ENCODE measurements at places on chromosomes 11 and 22. TPM values are rescaled to one million over a fixed set of nuclear protein-coding genes. Genes with fewer than 3 reads are reported as not detected.
A peak's percentile ranks its signal among the peaks of the same experiment; 100 is the strongest.

The OR52I2 gene
- total RNA-seq: not detected

The CCDC89 gene
- 43.1 TPM for total RNA-seq

DNA sequence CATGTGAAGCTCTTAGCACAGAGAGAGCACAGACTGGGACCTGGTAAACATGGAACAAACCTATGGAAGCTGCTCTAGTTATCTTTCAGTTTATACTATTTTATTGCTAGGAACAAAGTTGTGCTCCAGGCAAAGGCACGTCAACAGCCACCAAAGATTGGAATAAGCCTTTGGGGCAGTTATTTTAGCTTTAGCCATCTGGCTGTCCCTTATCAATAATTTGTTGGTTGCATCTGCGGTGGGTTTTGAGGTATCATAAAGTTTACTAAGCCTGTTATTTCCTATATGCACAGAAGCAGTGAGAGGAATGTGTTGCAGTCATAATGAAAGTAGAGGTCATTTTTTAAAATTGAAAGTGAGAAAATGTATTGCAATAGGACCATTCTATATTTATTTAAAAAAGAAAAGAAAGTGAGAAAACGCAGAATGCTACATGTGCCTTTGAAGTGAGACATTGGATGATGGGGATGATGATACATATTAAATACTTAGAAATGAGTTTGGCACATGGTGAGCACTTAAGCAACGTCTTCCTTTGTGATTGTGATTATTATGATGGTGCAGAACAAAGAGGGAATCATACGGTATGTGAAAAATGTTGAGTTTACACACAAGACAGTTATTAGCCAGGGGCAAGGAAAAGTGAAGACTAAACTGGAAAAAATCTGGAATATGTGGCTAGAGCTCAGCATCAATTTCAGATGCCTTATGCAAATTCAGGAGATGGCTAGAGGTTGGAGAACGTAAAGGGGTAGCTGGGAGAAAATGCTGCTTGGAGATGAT lies 58.3 kb downstream of the PRR5L start:
- no peak for DNase-seq

DNA sequence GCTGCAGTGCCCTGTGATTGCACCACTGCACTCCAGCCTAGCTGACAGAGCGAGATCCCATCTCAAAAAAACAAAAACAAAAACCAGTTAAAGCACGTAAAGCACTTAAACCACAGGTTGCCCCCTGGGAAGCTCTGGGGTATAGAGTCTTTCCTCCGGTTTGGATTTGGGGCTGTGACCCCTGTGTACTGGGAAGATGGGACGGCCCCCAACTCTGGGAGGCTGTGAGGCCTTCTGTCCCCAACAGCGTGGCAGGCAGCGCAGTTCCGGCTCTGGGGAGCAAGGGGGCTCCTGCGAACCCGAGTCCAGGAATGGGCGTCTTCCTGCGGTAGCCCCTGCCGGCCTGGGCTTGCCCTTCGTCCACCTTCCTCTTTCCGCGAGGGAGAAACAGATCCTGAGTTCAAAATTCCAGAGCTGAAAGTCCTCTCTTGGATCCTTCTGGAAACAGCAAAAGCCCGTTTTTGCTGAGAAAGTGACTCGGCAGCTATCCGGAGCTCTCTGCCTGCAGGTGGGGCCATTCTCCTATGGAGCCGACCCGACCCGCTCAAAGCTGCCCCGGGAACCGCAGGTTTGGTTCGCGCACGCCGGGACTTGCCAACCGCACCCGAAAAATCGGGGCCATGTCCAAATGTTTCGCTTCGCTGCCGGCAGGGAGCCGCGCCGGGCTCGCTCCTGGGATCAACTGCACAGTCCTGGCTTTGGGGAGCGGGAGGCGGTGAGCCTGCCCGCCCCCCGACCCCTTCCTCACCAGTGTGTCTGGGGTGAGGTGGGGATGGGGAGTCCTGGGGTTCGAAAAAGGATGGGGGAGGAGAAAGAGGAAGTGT lies 36.3 kb upstream of the POLA2 start:
- peak; percentile 67 for DNase-seq

- DNase-seq: no peak
Observed at GRCh38 chr11:57641011-57641807, 8.5 kb downstream of the YPEL4 start.
